Endothelial cell of umbilical vein (primary cell): ENCODE measurements at places on chromosomes 6 and 20. TPM values are rescaled to one million over a fixed set of nuclear protein-coding genes. Genes with fewer than 3 reads are reported as not detected.

MYLK2 gene
- 2.7 and 3.2 TPM in 2 replicates for total RNA-seq

CRISP2 gene
- total RNA-seq = not detected in 2 replicates

SERAC1 gene
- 5.7 and 6.9 TPM in 2 replicates for total RNA-seq

SYCP2L gene
- total RNA-seq = not detected in 2 replicates

ADTRP gene
- total RNA-seq = 3.3 and 5.6 TPM in 2 replicates

BMP5 gene
- not detected in 2 replicates for total RNA-seq

SALL4 gene
- 1.4 and 1.9 TPM in 2 replicates for total RNA-seq

PM20D2 gene
- total RNA-seq = 8.3 and 10.9 TPM in 2 replicates

AARS2 gene
- 17.9 and 18.0 TPM in 2 replicates for total RNA-seq

FKBP1C gene
- 4.8 and 7.7 TPM in 2 replicates for total RNA-seq

VGLL2 gene
- not detected in 2 replicates for total RNA-seq

SLC22A16 gene
- total RNA-seq = not detected in 2 replicates

F13A1 gene
- total RNA-seq = not detected in 2 replicates

MLN gene
- not detected in 2 replicates for total RNA-seq

CLPSL2 gene
- total RNA-seq = not detected in 2 replicates

MYCT1 gene
- total RNA-seq = 106 and 119 TPM in 2 replicates

GSTA2 gene
- not detected in 2 replicates for total RNA-seq

GPX5 gene
- not detected in 2 replicates for total RNA-seq

AKAP7 gene
- total RNA-seq = 3.3 and 4.8 TPM in 2 replicates

MOG gene
- total RNA-seq = not detected in 2 replicates

HAO1 gene
- total RNA-seq = not detected in 2 replicates

MAP1LC3A gene
- 32.1 and 32.7 TPM in 2 replicates for total RNA-seq

PRR18 gene
- total RNA-seq = not detected in 2 replicates

GTSF1L gene
- total RNA-seq = not detected in 2 replicates

PPIL6 gene
- total RNA-seq = 0.25 and 0.33 TPM in 2 replicates

TMEM200A gene
- total RNA-seq = 0.74 and 0.75 TPM in 2 replicates

IPCEF1 gene
- total RNA-seq = 0.51 and 0.99 TPM in 2 replicates

SLPI gene
- total RNA-seq = not detected in 2 replicates

SOX12 gene
- total RNA-seq = 32.2 and 37.7 TPM in 2 replicates

LY6G6F gene
- total RNA-seq = not detected in 2 replicates

PRPH2 gene
- total RNA-seq = 0.40 and 0.48 TPM in 2 replicates

TINAG gene
- total RNA-seq = 0.21 TPM in 1 of 2 replicates, not detected in the other

OCSTAMP gene
- not detected in 2 replicates for total RNA-seq

TNFRSF6B gene
- total RNA-seq = 0.69 TPM in 1 of 2 replicates, not detected in the other

SLC17A2 gene
- total RNA-seq = not detected in 2 replicates

ENPP1 gene
- total RNA-seq = 1.4 and 1.5 TPM in 2 replicates

SLC22A7 gene
- not detected in 2 replicates for total RNA-seq

SCRT2 gene
- not detected in 2 replicates for total RNA-seq

TUBB2B gene
- 3.6 and 8.3 TPM in 2 replicates for total RNA-seq

KHDC1L gene
- total RNA-seq = not detected in 2 replicates

CLIC1 gene
- 535 and 543 TPM in 2 replicates for total RNA-seq

CNKSR3 gene
- 11.0 and 15.6 TPM in 2 replicates for total RNA-seq

CCN5 gene
- not detected in 2 replicates for total RNA-seq

DLK2 gene
- total RNA-seq = not detected in 2 replicates

CCN6 gene
- not detected in 2 replicates for total RNA-seq

NKX2-4 gene
- not detected in 2 replicates for total RNA-seq

TRIM31 gene
- not detected in 2 replicates for total RNA-seq

VSTM2L gene
- total RNA-seq = not detected in 2 replicates

LY6G6D gene
- not detected in 2 replicates for total RNA-seq

HSPA1L gene
- 0.74 and 0.77 TPM in 2 replicates for total RNA-seq

THBD gene
- total RNA-seq = 20.3 and 28.0 TPM in 2 replicates

PMEPA1 gene
- total RNA-seq = 31.6 and 47.1 TPM in 2 replicates

DLL1 gene
- 2.0 and 2.3 TPM in 2 replicates for total RNA-seq

CRIP3 gene
- not detected in 2 replicates for total RNA-seq

MYLK4 gene
- 0.32 and 0.62 TPM in 2 replicates for total RNA-seq

MOXD1 gene
- not detected in 2 replicates for total RNA-seq
